Activated CD4-positive, alpha-beta memory T cell treated with anti-CD3 and anti-CD28 coated beads for 36 hours (primary cell): ENCODE measurements at places on chromosomes 2 and 18.

GRCh38 chr18:1370552-1370951 lies 465.9 kb downstream of the ADCYAP1 start:
- no peak for DNase-seq

DNA sequence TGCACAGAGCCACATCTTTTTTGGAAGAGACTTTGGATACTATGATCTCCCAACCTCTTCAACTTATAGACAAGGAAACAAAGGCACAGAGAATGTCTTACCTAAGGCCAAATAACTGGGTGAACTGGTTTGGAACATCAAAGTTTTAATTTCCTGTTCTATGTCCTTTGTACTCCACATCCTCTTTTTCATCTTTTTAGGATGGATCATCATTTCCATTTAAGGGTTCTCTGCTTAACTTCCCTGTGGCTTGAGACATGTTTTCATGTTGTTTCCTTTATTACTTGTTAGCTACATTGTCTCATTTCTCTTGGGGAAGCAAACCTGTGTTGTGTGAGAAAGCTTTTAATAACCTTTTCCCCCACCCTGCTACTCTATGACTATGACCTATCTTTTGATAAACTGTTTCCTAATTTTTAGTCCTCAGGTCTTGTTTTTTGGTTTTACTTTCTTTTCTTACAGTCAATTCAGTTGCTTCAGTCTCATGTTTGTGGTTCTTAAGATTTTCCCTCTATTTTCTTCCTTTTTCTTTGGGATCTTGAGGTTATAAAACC lies 22.5 kb upstream of the RMND5A start:
- no peak for DNase-seq

DNA sequence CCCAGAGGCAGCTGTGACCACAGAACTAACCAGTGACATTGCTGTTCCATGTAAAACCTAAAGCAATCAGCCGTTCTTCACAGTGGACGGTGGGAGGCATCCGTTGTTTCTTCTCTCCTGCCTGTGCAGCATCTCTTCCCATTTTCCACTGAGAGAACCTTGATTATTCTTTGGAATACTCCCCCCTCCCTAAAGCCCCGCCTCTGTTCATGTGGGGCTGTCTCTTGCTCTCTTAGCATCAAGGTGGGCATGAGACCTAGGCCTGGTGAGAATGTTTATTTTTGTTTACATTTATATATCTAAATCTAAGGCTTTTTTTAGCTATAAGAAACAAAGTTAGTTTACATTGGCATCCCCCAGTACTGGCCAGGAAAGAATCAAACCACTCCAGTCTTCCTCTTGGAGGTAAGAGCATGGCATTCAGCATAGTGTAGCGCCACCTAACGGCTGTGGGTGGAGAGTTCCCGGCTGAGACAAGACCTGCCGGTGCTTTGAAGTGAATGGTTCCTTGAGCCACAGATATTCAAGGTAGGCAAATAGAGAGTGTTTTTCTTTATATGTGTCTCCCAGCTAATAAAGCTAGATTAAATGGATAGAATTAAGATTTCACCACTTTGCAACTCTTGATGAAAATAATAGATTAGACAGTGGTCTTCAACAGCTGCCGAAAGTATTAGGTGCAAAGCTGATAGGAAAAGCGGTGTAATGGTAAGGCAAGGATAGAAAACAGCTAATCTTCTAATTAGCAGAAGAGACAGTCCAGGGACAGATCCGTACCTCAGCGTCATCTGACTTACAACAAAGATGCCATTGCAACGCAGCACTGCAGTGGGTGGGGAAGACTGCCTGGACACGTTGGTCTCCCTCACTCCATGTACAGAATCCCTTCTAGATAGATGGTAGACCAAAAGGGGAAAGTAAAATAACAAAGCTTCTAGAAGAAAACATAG lies 219.6 kb upstream of the RAB12 start:
- DNase-seq: peak; percentile 58

DNA sequence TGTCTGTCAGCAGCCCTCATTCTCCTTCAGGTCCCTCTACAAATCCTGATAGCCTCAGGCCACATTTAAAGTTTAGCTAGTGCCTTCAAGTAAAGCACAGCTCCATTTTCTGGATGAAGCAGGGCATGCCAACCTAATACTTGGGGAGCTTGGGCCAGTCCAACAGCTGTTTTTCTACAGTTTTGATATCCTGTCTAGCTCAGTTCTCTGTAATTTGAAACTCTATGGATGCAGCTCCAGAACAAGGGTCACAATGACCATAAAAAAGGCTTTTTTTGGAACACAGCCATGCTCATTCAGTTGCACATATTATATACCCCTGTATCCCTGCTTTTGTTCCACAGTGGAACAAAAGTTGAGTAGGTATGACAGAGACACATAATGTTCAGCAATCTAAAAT lies 373.5 kb downstream of the SUCLG1 start:
- DNase-seq: no peak

DNA sequence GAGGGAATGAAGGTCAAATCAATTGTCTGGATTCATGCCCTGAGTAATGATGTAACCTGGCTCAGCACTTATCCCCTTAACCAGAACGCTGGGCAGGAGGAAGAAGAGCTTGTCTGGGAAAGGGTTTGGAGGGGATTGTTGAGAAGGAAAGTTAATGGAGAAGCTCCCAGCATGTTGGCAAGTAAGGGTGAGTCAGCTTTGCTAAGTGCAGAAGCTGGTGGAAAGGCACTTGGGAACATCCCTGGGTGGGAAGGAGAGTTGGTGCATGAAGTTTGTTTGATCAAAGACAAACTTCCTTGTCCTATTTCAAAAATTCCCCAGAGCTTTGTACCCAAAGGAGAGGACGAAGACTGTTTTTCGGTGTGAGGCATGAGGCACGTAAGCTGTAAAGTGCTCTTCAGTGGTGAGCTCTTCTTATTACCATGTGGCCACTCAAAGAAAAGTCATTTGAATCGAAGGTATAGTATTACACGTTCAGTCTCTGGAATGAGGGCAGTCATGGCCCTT lies 17.6 kb upstream of the DAW1 start:
- no peak for DNase-seq

- no peak for DNase-seq
Observed at GRCh38 chr2:184041077-184041476, 557.3 kb upstream of the ZNF804A start.

- DNase-seq: no peak
Observed at GRCh38 chr2:106960683-106961161, 74.8 kb upstream of the ST6GAL2 start.

DNA sequence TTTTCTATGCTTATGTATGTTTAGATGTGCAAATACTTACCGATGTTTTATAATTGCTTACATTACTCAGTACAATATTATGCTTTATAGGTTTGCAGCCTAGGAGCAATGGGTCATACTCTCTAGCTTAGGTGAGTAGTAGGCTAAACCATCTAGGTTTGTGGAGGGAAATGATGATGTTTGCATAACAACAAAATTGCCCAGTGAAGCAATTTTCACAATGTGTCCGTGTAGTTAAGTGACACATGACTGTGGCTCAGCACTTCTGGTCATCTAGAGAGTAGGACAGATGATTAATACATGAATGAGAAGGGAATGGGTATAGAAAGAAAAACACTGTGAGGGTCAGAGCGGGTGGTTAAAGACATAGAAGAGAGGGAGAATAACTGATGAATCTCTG lies 2116.2 kb upstream of the PIK3C3 start:
- DNase-seq: no peak

GRCh38 chr2:60633615-60634014 lies 80.2 kb upstream of the BCL11A start:
- no peak for DNase-seq

DNA sequence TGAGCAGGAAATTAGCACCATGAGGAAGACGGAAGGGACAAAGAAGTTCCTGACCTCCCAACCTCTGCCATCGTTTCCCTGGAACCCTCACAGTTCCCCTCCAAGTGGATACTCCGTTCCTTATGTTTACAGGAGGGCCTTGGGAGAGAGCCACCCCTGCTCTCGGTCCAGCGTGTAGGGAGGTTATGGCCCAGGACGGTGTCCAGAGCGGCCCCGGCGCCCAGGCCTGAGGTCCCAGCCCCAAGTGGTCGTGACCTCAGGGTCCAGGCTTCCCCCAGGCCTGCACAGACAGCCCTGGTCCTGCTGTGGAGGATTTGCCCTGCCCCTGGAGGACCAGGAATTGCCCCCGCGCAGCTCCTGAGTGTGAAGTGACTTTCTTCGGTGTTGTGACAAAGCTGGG lies 61.8 kb upstream of the RBM44 start:
- no peak for DNase-seq

DNA sequence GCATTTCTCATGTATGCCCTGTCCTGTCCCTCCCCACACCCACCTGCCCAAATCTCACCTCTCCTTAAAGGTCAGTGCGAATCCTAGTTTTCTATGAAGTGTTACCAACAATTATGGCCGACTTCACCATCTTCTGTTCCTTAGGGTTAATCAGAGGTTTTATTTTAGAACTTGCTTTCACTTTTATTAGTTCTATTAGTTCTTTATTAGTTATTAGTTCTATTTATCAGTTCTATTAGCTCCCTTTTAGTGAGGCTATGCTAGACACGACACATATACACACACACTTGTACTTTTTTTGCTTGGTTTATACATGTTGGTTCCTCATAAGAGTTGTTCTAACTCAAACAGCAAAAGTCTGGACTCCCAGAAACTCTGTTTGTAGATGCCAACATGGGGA lies 176.8 kb upstream of the MSH6 start:
- no peak for DNase-seq

DNA sequence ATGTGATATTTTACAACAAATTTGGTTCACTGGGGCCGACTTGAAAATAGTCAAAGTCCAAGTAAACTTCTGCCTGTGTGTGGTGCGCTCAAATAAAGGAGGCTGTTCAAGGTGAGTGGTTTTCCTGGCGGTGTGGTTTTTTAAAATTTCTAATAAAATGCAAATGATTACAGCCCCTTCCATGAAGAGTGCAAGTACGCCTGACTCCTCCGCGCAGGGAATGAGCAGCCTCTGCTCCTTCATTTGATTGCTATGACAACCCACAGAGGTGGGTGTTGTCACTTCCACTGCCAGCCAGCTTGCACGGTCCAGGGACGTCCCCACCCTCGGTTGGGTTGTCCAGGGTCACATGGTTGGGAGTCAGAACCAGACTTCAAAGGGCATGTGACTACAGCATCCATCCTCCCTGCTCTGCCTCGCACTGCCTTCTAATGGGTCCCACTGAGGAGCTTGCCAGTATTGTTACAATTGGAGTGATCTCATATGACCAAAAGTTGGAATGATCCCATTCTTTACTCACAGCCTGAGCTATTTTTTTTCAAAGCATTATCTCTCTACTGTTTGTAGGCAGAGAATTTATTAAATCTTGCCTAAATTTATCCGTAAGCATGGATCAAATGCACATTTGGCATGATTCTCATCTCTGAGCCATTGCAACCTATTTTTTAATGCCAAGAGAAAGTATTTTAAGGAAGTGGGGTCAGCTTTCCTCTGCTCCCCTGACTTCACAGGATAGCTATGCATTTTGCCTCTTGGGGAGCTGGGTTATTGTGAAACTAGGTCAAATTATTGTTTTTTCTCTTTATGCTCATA lies 121.3 kb downstream of the AGAP1 start:
- DNase-seq: no peak

DNA sequence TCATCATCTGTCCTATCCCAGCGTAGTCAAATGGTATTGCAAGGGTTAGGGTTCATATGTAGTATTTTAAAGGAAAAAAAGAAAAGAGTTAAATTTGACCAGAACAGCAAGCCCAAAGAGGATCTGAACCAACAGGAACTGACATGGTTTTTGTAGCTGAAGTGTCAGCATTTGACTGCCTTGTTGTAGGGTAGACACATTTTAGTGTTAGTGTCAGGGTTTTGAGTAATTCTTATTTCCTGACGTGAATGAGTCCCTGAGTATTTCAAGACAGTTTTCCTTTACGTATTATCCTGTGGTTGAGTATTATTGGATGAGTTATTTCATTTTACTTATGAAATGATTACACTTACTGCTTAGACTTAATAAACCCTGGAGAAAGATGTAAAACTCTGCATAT lies 173.3 kb upstream of the ZEB2 start:
- no peak for DNase-seq

GRCh38 chr2:95047629-95048510 lies 22.4 kb downstream of the MAL start:
- no peak for DNase-seq
